Head of caudate nucleus (tissue), 42 donors: ENCODE measurements at places on chromosomes 2 and 18.

GRCh38 chr2:10921525-10921924, 9.8 kb downstream of the KCNF1 start:
- no peak for DNase-seq

DNA sequence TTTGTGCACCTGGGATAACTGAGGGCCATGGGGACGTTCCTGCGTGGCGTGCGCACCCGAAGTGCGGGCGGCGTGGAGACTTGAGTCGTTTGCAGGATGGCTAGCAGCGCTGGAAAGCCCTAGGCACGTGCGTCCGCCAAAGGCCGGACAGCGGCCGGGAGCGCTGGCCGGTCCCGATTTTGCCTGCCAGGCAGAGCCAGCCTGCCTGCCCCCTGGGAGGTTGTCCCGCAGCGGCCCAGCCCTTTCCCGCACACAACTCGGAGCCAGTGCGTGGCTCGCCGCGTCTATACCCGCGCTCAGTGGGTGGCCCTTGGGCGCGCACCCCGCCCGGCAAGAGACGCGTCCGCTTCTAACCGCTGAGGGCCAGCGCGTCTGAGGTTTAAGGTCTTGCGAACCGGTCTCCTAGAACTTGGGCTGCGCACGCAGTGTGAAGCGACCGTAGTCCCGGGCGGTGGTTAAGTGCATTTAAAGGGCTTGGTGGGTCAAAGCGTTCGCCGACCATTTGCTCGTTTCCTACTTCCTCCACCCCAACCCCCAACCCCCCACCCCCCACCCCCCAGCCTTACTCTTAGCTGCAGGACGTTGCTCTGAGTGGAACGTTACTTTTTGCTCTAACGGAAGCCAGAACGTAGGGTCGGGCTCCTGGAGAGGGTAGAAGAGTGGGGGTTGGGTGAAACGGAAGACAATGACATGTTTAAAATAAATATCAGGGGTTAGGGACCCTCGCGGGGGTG, 627 bp downstream of the CDCA7 start:
- no peak for DNase-seq

- DNase-seq = no peak
Measured at GRCh38 chr2:98269830-98270229, 76.4 kb upstream of the CNGA3 start.

GRCh38 chr18:29586210-29586609, 1409.3 kb upstream of the CDH2 start:
- no peak for DNase-seq
